CD4-positive, alpha-beta memory T cell (primary cell): ENCODE measurements at places on chromosomes 7 and 10.

GRCh38 chr7:44883961-44884620, 1.2 kb downstream of the PURB start:
- no peak for DNase-seq

DNA sequence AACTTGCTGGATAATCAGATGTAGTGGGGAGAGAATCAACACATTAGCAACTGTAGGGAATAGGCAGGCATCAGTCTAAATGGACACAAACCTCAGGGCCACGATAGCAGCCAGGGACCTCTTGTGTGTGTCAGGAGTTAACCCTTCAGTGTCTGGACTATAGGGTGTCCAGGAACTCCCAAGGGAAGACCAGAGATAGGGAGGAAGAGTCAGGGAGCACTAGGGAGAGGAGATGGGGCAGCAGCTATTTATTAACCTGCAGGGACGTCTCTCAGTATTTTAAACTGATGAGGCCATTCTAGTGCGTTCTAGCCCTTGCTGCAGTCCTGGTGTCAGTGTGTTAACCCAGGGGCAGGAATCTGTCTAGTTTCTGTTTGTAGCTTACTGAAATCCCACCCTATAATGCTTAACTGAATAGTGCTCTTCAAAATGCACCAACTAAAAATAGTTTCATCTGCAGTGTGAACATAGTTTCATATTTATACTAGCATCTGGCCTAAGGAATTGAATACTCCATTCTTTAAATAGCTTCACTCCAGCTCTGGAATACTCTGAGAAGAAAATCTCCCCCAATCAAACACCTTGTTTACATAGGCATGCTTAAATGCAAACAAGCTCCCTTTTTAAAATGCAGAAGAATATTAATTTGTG, 62.7 kb downstream of the ARID5B start:
- no peak for DNase-seq

GRCh38 chr10:33052263-33052875, 94.3 kb upstream of the ITGB1 start:
- DNase-seq, result no peak

DNA sequence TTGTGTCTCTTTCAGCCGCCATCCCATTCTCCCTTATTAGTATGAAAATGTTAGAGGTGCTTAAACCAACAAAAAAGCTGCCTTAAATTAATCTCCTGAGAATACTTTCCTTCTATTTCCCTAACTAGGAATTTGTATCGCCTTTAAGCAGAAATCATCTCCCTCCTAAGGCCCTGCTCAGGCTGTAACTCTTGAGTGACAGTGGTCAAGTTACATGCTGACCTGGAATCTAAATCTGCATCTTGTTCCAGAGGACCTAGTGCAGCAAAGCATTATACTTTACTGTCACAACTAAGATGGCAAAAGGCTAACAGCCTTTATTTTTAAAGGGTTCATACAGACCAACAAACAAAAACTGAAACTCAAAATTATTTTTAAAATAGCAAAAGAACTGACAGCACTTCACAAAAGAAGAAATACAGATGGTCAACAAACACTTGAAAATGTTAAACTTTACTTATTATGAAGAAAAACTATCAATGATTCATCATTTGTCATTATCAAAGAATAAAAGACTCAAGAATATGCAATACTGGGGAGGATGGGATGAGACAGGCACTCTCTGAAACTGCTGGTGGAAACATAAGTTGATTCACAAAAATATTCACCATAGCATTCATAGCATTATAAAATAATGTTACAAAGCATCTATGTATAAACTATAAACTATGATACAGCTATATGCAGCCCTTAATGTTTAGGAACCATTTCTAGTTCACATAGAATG, 11.0 kb downstream of the CYREN start:
- no peak for DNase-seq
